Effector CD4-positive, alpha-beta T cell (primary cell): ENCODE measurements at places on chromosomes 1 and 21.

- DNase-seq, result peak; percentile 72
Measured at GRCh38 chr1:31937300-31938183, 626 bp downstream of the PTP4A2 start.

- DNase-seq, result no peak
Measured at GRCh38 chr1:192951691-192952460, 107.3 kb downstream of the UCHL5 start.

DNA sequence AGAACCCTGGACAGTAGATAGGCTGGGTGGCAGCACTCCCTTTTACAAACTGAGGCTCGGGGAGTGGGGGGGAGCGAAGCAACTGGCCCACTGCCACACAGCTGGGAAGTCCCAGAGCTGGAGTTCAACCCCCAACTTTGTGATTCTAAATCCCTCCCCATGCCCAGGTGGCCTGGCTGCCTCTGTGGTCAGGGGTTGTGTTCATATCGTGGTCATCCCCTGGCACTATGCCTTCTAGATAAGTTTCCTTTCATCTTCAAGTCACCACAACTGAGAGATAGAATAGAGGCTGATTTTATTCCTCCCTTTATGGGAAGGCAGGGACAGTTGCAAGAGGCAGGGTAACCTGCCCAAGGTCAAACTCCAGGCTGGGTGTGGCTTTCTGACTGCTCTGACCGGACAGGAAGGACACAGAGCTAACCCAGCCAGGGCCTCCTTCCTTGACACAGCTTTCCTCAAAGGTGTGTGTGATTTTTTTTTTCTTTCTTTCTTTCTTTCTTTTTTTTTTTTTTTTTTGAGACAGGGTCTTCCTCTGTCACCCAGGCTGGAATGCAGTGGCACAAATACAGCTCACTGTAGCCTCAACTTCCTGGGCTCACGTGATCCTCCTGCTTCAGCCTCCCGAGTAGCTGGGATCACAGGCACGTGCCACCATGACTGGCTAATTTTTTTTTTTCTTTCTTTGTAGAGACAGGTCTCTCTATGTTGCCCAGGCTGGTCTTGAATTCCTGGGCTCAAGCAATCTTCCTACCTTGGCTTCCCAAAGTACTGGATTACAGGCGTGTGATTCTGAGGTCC, 18.4 kb upstream of the TNFRSF1B start:
- DNase-seq, result no peak

DNA sequence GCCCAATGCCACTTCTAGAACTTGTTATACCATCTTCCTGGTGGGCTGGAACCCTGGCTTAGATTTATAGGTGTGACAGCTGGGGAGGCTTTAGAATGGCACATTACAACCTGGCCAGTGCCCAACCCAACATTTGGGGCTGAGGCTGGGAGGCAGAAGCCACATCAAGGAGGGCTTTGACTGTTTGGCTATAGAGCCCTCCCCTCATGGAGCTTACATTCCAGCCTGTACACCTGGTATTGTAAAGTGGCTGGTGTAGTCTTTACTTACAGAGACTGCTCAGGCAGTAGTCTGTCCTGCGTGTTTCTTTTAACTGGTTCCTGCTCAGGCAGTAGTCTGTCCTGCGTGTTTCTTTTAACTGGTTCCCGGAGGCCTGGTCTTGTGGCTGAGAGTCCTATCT, 10.0 kb upstream of the SLC2A1 start:
- DNase-seq, result no peak

GRCh38 chr1:228953207-228953606, 217.9 kb downstream of the RHOU start:
- no peak for DNase-seq

DNA sequence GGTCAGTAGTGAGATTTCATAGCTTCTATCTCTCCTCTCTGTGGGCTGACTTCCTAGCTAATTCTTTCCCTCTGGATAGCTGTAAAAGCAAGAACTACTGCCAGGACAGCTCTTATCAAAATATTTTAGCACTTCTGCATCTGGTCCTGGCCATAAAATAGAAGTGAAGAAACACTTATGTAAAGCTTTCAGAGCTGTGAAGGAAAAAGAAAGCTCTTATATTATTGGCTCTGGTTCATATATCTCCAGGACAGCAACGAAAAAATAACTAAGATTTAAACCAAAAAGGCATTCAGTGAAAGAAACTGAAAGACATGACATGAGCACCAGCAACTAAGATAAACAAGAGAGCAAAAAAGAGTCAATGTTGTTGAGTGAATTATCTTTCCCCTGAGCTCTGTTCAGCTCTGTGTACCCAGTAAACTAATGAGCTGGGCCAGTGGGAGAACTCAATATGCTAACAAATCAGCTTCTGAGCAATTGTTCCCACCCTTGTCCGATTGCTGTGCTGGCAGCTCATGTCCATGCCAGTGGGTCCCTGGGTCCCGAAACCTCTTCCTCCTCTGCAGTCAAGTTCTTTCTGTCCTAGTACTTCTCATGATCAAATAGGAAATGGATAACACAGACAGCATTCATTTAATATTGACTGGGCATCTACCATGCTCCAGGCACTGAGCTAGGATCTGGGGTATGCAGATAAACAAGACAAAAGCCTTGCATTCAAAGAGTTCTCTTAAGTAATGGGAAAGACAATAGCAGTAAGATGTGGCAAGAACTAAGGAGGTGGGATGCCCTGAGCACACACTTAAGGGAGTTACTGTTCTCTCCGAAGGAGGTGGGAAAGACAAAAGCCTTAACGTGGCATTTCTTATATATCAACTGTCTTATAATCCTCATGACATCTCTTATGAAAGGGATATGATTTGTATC, 45.3 kb upstream of the MAN1A2 start:
- no peak for DNase-seq

GRCh38 chr21:45468051-45468970, 63.3 kb downstream of the COL18A1 start:
- DNase-seq, result no peak

GRCh38 chr1:218959784-218960183, 213.9 kb upstream of the LYPLAL1 start:
- no peak for DNase-seq

- no peak for DNase-seq
Measured at GRCh38 chr1:182650678-182651338, 33.6 kb downstream of the RGS8 start.
